ENCODE measurements at places on chromosomes 12 and 14. TPM values are rescaled to one million over a fixed set of nuclear protein-coding genes. Genes with fewer than 3 reads are reported as not detected.

Gene STX2
- total RNA-seq = 22.5 TPM

Gene RNASE7
- not detected for total RNA-seq

Gene AGAP2
- 68.3 TPM for total RNA-seq

Gene INHBC
- 0.14 TPM for total RNA-seq

Gene EML5
- 2.9 TPM for total RNA-seq

Gene DNAJC22
- total RNA-seq = 0.31 TPM

Gene FSCB
- not detected for total RNA-seq

- DNase-seq = no peak
These were observed 90.8 kb upstream of the PTPRQ start for GRCh38 chr12:80353254-80353653.

- no peak for DNase-seq
These were observed 151.1 kb upstream of the TBX3 start for GRCh38 chr12:114835031-114835430.

DNA sequence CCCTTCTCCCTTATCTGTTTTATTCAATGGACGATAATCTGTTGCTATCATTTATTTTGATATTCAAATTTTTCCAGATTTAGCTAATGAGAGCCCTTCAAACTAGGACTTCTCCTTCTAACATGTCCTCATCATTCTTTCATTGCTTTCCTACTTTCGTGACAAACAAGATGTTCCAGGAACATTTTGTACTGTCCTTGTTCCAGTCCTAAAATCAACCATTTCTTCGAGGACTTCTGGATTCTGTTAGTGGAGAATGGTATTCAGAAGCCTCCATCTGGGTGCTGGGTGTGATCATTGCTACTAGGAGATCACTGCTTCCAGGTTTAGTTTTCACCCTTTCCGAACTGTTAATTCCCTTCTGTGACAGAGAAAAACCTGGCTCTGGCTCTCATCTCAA is 29.5 kb upstream of the FBXO34 start:
- no peak for DNase-seq

DNA sequence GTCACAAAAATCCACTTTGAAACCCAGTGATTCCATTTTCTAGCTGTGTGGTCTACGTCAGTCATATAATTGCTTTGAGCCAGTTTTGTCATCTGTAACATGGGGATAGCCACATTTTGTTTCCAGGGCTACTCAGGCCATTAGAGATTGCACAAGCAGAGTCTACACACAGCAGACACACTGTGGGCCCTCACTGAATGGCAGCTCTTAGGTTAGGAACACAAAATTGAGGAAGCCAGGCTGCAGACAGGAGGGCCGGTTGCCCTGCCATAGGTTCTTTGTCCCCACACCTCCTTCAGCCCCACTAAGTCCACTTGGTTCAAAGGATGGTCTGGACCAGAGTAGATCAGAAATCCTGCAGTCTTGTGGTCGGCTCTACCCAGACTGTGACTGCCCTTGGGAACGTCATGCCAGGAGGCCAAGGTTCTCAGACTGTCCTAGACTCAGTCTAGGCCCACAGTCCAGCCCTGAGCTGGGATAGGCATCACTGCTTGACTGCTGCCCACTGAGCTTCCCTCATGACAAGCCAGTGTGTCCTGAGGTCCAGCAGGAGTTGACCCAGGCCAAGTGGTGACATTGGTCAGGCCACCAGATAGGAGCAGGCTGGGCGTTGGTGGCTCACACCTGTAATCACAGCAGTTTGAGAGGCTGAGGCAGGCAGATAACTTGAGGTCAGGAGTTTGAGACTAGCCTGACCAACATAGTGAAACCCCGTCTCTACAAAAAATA is 3.8 kb upstream of the MYH7 start:
- DNase-seq = no peak

DNA sequence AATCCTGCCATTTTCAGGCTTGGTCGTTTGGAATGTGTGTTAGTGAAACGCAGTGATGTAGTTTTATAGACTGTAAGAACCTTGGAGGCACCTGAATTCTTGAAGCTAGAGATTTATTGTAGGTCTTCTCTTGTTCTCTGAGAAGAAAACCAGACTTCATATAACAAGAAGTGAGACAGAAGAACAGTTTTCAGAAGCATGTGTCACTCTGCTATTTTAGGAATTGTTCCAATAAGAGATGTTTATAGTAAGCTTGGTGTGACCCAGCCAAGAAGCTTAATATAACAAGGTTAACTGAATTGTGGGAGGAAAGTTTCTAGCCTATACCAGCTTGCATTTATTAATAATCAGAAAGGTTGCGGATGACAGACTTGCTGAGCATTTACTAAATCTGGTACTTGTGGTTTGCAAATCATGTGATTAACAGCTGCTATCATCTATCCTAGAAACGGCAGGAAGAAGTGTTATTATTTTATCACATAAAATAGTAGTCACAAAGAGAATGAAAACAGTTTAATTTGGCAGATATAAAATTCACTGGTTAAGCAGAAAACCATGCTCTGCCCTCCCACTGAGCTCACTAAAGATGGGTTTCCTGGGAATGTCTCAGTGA is 49.2 kb upstream of the BCAT1 start:
- DNase-seq = no peak

- no peak for DNase-seq
These were observed 1.6 kb downstream of the FGF6 start for GRCh38 chr12:4444031-4444430.

DNA sequence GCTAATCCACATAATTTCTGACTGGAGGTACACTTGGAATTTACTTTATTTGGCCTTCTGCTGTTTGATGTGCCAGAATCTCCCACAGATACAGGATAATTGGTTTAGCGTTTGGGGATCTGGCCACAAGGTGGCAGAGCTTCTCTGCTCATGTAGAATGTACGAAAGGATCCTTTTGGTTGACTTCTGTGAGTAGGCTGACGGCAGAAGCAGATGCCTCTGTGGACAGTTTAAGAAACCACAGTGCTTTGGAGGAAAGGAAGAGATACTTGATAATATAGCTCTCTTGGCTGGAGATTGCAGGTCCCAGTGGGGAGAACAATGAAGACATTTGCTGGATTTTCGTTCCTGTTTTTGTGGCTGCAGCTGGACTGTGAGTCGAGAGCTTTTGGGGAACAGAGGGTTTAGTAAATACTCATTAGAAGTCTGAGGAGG is 75.3 kb upstream of the OR4E1 start:
- no peak for DNase-seq

GRCh38 chr12:53234271-53234914 is 2.4 kb upstream of the RARG start:
- DNase-seq = no peak

GRCh38 chr12:57549909-57550640 is at the start of gene KIF5A:
Gene KIF5A (plus strand): TSS chr12:57550044. CDS start chr12:57550272, 228 bp downstream.
- peak; percentile 78 for DNase-seq

- DNase-seq = no peak
These were observed 76.6 kb downstream of the DERA start for GRCh38 chr12:15987696-15988095.

DNA sequence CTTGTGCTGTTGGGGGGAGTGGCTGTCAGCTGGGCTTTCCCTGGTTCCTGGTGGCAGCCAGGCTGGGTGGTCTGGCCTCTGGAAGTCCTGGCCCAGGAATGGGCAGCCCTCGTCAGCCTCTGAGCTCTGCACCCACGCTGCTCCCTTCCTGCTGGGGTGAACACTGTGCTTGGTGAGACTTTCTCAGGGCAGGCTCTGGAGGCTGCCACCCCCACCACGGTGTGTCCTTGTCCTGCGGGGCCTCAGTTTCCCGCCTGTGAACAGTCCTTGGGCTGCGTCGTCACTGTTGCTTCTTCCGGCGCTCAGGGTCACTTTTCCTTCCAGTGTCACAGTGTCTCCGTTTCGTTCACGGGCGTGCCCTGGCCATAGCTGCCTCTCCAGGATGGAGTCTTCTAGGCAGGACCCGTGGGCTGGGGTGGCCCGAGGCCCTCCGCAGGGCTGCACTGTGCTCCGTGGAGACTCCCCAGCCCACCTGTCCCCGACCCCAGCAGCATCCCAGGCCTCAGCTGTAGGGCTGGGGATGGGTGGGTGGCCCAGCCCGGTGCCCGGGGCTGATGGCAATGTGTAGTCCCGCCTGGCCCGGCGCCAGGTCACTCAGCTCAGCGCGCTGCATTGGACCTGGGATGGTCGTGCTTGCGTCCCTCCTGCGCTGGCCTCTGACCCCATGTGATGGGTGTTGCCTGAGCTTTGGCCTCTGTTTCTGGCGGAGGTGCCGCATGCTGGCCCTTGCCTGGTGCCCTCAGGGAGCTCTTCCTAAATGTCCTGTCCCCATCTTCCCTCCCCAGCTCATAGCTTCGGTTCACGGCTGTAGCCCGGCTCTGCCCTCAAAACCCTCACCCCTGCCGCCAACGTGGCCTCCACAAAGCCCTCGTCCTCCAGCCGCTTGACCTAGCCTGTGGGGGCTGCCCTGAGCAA is 6.8 kb downstream of the KIF26A start:
- peak; percentile 20 for DNase-seq

All from activated naive CD8-positive, alpha-beta T cell treated with anti-CD3 and anti-CD28 coated beads, Interleukin-2, amount 10 ng/mL, durations not matched to agents 7 days and 5 days (primary cell).